Activated CD4-positive, alpha-beta T cell treated with anti-CD3 and anti-CD28 coated beads for 4 hours (primary cell): ENCODE measurements at places on chromosomes 2 and 18.

DNA sequence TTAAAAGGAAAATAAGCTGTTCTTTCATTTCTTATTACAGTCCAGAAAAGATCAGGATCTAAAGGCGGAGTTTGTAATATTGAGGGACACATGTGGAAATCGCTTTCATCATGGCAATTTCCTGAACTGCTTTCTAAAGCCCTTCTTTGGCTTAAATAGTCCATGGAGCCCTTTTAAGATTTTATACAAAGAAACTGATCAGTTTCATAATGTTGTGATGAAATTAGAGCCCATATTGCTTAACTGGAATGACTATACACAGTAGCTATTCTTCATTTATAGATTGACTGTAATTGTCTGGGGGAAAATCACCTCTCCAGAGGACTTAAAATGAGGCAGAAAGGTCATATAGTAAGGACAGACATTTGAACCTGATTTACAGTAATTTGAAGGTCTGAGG lies 322.2 kb downstream of the ETAA1 start:
- no peak for DNase-seq

DNA sequence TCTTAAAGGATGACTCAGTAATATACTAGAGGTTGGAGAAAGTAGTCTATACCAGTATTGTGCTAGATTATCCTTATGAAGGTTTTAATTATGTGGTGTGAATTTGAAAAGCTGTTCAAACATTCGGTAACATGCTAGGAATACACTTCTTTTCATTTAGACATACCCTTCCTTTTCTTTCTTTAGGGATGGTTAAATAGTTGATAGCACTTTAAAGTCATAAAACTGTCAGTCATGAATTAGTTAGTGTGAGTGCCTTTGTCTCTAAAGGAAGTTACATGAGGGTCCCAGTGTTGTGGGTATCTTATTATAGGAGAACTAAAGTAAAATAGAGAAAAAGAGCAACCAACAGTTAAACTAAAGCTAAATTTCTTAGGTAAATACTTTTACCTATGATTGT lies 149.3 kb downstream of the CSRNP3 start:
- DNase-seq = no peak

DNA sequence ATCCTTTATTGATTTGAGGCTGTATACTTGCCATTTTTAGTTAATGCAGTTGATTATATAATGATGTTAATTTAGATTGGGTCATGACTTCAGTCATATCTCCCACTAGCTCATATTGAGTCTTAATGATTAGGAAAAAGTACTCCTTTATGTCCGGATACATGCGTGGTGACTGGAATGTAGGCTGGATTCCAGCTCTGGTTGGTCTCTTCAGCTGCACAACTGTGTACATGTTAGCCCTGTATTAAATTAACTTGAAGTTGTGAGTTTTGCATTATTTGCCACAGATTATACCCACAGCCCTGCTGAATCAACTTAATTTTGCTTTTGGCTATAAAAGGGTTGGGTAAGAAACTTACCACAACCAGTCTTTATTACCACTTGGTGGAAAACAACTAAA lies 22.5 kb downstream of the MOB4 start:
- DNase-seq = no peak

GRCh38 chr2:23520256-23520655 lies 135.3 kb downstream of the KLHL29 start:
- no peak for DNase-seq

- no peak for DNase-seq
Measured at GRCh38 chr2:122179492-122180165, 424.2 kb downstream of the TSN start.

DNA sequence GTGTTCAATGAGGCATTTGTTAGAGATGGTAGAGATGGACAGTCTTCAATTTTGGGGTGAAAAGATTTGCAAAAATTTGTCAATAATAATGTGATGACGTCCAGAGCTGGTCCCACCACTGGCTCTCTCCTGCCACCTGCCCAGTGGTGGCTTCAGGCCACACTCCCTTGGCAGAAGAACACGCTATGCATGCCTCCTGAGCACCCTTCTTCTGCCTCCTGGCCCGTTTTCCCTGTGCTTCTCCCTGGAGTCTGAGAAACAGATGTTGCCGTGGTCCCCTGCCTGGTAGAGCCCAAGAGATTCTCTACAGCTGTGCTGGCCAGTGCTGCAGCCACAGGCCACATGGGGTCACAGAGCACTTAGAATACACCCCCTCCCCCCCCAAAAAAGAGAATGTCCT lies 33.6 kb downstream of the INPP5D start:
- no peak for DNase-seq

DNA sequence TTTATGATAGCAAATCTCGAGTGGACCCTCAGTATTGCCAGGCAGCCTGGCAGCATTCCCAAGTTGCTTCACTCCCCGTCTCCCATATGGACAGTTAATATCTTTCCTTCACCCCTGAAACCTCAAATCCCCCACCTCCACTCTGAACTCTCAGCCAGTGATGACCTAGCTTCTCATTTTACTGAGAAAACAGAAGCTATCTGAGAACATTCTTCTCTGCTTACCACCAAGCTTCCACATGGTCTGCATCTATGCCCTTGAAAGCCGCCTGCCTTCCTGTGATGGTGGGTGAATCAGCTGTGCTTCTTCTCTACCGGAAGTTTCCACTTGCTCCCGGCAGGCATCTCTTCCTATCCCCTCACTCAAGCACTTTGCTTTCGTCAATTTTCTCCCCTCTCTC lies 529.2 kb downstream of the EPHA4 start:
- DNase-seq = no peak

DNA sequence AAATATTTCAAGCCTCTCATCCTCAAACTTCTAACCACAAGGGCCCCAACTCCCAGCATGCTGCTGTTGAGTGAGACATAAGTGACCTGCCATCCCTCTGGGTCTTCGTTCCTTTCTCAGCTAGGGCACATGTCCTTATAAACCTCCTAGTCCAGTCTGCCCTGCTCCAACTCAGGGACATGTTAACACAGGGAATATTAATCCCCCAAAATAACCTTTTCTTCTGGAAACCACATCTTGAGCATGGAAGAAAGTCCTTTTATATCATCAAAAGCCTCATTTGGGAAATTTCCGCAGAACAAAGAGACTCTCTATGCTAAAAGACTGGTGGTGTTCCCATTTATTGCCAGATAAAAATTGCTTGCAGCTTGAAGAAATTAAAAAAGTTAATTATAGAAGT lies 14.4 kb downstream of the TNP1 start:
- DNase-seq = no peak

DNA sequence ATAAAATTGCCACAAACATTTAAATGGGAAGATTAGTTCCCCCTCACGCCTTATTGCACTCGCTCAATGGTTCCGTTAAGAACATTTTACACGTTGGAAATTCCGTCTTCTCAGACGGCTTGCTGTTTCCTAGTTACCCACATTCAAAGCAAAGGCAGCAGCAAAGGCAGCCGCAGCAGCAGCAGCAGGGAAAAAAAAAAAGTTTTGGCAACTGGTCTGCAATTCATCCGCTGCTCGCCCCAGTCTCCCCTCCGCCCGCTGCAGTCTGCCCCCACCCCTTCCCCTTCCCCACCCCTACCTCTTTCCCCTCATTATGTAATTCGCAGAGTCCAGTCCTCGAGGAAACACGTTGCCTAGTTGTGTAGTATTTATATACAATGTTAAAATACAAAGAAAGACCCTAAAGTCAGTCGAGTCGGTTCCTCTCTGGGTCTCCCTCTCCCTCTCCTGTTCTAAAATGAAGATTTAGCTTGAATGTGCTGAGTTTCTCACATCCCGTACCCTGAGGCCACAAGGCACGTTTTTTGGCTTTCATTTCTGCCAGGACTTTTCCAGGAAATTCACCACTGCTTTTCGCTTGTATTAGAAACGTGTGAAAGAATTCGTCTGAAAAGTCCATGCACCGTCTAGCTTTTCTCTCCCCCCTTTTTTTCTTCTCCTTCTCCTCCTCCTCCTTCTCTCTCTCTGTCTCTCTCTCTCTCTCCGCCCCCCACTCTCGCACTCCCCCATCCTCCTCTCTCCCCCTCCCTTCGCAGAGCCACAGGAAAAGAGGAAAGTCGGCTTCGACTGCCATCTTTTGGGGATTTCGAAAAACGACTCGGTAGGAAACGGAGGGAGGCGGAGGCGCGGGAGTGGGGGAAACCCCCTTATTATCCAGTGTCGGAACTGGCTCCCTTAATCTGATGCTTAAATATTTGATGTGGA lies 140.0 kb downstream of the MEIS1 start:
- DNase-seq = no peak

GRCh38 chr18:48064978-48065600 lies 134.6 kb upstream of the SMAD2 start:
- DNase-seq = no peak

GRCh38 chr2:8036366-8036765 lies 645.5 kb upstream of the ID2 start:
- no peak for DNase-seq

GRCh38 chr2:50111067-50111466 lies 920.9 kb downstream of the NRXN1 start:
- DNase-seq = no peak

GRCh38 chr2:85012431-85012830 lies 41.5 kb downstream of the KCMF1 start:
- no peak for DNase-seq

- no peak for DNase-seq
Measured at GRCh38 chr2:157093666-157094065, 163.8 kb upstream of the GALNT5 start.

DNA sequence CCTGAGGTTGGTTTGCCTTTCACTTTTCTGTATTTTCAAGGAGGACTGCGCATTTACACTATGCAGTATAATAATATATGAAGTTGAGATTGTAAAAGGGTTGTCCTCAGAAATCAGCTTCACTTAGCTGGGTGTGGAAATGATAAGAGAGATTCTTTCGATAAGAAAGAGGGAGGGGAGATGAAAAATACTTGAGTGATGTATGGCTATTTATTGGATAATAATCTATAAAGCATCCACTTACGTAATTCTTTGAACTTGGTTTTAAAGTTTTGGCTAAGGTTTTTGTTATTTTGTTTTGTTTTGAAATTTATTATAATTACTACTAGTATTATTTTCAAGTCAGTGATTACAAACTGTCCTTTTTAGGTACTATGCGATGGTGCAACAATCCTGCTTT lies 40.6 kb downstream of the EFEMP1 start:
- no peak for DNase-seq

DNA sequence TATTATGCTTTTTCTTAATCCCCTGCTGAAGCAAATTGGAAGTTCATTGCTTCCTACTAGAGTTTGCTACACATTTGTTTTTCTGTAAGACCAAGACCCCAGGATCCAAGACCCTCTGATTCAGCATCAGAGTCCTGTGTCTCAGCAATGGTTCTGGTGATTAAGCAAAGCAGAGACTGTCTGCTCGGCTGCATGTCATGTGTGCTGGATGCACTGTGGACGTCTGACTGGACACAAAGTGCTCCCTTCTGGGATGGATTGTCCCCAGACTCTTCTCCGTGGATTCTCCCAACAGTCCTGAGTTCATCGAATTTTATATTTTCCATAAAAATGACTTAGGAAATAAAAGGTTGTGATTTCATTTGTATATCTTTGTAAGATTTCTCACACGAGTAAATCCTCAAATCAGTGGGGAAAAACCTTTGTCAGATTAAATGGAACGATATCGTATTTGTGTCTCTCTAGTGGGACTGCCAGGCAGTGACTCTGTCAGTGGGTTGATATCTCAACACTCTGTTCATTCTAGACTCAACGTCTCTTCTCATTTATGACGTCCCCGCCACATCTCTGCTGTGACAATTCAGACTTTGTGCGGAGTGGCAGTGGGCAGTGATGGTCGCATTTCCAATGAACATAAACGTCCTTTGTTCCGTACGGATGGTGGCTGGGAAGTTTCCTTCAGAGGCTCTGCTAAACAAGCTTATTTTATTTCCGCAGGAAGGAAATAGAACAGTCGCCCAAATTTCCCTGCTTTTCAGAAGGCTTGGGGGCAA lies 58.6 kb downstream of the NCAPH start:
- no peak for DNase-seq

DNA sequence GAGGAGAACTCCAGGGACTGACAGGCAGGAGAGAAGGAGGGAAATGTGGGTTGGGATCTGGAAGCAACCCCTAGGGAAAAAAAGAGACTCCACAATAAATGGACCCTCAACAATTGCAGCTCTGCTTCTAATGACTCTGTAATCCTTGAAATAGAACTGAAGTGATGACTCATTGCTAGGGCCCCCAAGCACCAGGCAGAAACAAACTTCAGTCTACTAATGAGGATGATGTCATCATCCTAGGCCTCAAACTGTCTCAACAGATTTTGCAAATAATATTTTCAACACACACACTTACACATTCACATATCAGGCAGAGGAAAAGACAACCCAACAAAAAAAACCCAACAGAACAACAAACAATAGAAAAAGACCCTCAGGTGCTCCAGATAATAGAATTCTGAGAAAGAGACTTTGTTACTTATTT lies 143.3 kb downstream of the HDAC4 start:
- DNase-seq = no peak

DNA sequence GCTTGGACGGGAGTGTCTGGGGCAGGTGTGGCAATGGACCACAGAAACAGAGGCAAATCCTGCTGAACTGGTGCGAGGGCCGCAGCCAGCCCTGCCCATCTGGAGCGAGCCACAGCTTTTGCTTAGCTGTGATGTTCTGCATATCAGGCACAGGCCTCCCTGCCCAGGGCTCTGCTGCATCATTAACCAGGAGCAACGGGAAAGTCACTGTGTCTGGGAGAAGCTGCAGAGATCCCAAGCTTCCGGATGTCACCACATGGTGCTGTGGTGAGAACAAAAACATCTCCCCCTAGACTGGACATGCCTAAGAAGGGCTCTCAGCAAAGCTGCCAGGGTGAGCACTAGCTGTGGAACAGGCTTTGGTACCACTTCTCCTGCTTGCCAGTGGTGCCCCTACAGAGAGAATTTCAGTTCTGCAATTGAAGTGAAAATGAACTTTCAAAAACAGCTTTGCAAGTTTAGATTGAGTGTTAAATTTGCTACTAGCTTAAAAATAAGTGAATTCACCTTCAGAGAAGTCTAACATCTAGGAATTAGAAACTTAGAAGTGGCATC lies 172.9 kb upstream of the MYT1L start:
- DNase-seq = no peak

DNA sequence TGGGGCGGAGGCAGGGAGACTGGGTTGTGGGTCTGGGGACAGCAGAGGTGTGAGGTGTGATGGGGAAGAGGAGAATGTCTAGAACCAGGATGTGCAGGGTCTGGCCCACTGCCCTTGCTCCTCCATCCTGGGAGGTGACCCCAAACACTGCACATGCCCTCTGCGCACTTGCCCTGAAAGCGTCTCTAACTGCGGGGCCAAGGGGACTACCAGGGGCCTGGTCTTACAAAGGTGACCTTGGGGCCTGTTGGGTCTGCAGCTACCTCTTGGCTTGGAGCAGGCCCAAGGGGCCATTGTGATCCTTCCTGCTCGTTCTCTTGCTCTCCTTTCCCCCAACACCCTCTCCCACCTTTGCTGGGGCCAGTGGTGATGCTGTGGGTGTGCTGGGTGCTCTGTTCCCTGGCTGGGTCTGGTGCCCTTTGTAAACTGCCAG lies 48.0 kb upstream of the FAHD2A start:
- DNase-seq = no peak

DNA sequence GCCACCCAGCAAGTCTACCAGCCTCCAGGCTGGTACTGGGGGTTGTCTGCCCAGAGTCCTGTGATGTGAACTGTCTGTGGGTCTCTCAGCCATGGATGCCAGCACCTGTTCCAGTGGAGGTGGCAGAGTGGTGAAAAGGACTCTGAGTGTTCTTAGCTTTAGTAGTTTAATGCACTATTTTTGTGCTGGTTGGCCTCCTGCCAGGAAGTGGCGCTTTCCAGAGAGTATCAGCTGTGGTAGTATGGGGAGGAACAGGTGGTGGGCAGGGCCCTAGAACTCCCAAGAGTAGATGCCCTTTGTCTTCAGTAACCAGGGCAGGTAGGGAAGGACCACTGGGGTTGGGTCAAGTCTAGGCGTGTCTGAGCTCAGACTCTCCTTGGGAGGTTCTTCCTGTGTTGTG lies 356.7 kb downstream of the STK39 start:
- DNase-seq = no peak
